NCI-H460 (cell line): ENCODE measurements at places on chromosomes 3 and 15. TPM values are rescaled to one million over a fixed set of nuclear protein-coding genes. Genes with fewer than 3 reads are reported as not detected.

DNA sequence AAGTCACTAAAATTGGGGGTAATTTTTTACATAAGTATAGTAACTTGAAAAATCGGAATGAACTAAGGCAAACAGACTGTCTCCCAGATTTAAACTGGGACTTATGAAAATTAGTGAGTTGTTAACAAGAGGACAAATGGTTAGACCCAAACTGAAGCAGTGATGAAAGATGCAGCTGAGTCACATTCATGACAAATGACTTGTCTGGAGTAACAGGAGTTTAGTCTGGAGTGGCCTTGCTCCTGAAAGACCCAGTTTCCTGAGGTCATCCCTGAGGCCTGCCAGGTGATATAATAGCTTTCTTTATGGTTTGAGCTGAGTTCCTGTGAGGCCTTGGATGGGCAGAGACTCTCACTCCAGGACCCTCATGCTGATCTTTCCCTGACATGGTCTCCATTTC lies 9.6 kb upstream of the CTDSPL start:
- DNase-seq, result no peak

DNA sequence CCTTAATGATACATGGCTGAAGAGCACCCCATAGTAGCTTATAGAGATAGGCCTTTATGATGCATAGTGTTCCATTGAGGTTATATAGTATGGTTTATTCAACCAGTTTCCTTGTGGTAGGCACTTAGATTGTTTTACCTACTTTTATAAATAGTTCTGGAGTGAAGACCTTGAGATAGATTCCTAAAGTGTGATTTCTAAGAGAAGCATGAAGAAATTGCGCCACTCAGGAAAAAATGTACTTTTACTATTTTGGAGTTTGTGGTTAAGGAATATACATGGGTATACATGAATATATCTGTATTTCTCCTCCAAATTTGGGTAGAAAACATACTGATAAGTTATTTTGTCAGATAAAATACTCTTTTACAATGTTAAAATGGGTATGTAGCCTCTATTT lies 70.5 kb downstream of the CHD2 start:
- DNase-seq, result no peak

GRCh38 chr3:126961191-126961790 lies 21.6 kb upstream of the PLXNA1 start:
- DNase-seq, result no peak

GRCh38 chr3:175456466-175456865 lies 597.3 kb downstream of the NAALADL2 start:
- no peak for DNase-seq

DNA sequence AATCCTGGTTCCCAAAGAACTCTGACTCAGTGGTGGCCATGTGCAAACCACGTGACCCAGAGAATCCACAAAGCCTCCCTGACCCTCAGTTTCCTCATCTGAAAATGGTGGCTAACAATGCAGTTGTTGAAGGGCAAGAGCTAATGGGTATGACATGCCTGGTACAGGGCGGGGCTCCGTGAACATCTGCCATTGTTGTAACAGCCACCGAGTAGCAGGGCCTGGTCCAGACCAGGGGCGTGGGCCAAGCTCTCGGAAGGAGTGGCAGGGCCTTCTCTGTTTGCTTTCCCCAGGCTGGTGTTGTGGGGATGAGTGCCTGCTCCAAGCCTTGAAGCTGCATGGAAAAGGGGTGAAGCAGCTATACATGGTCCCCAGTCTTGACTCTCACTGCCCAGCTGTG lies 13.4 kb downstream of the MAPKAPK3 start:
- DNase-seq, result no peak

DNA sequence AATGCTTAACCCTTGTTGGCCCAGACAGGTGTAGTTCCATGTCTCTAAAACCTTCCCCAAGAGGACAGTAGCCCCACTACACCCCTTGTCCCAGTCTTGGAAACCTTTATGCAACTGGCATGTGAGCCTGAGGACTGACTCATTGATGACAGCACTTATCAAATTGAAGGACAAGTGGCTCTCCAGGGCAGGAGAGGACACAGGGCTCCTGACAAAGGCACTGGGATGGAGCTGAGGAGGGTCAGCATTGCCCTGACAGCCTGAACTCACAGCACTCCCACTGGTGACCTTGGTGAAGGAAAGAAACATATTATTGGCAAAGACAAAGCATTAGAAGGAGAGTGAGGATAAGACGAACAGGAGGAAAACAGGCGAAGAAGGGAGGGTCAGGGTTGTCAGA lies 139.9 kb downstream of the EPHB1 start:
- no peak for DNase-seq

- DNase-seq, result no peak
Measured at GRCh38 chr15:75192307-75192706, 9.4 kb upstream of the C15orf39 start.

DNA sequence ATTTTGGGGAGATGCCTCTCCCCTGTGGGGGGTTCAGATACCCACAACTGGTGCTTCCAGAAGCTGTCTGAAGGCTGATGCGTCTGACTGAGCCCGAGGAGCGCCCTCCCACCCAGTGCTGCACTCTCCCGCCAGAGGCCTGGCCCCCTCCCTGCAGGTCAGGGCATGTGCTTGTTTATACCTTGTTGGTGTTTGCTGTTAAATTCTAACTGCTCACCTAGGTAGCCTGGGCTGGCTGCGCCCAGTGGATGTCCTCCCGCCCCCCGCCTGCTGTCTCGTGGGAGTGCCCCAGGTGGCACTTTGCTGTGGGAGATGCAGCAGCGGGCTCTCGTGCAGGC lies 12.9 kb downstream of the KLF13 start:
- no peak for DNase-seq

- DNase-seq, result no peak
Measured at GRCh38 chr15:59252137-59252536, 45.5 kb downstream of the LDHAL6B start.

- DNase-seq, result no peak
Measured at GRCh38 chr3:101144105-101144504, 150.9 kb upstream of the ABI3BP start.

DNA sequence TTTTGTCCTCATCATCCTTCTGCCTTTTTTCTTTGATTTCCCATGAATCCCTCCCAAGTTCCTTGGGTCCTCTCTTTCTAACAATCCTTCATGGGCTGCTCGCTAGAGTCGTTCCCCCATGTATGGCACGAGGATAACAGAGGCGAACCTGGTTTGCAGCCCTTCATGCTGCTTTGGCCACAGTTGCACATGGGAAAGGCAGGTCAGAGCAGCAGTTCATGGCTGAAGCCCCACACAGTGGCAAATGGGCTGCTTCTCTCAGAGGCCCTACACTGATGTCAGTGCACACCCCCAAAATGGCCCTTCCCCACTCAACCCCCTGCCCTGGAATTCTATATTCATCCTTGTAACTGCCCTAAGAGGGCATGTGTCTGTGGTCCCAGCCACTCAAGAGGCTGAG lies 335.4 kb upstream of the IGF1R start:
- no peak for DNase-seq

DNA sequence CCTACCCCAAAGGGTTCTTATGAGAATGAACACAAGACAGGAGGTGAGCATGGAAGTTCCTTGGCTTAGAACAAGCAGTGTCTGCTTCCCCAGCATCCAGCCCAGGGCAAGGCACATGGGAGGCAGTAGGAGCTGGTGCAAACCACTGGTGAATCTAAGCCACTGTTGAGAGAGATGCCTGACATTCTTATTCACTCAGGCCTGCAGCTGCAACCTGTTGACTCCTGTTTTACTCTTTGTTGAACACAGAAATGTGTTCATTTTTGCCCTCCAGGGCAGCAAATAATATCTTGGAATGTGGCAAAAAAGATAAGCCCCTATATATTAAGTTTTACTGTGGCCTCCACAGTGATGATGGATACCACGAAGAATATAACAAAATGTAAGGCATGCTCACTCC lies 8.9 kb upstream of the PAK6 start:
- no peak for DNase-seq

GRCh38 chr3:6326771-6327170 lies 534.1 kb upstream of the GRM7 start:
- no peak for DNase-seq

DNA sequence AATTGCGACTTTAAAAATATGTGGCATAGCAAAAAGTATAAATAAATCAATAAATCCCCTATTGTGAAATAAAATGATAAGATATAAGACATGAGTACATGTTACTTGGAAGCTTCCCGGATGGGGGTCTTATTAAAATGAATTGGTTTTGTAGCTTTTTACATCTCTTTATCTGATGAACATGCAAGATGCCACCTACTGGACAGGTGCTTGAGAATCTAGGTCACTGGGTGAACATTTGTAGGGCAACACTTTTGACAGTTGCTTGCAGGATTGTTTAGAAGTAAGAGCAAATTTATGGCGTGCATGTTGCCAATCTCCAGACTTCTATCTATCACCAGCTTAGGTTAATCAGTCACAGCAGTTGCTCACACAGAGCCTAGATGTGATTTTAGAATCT lies 362.7 kb upstream of the SUCLG2 start:
- DNase-seq, result no peak

- DNase-seq, result peak; percentile 5
Measured at GRCh38 chr3:36792342-36792741, 28.0 kb upstream of the DCLK3 start.

GRCh38 chr3:7760718-7761117 lies 740.9 kb upstream of the LMCD1 start:
- no peak for DNase-seq

- DNase-seq, result peak; percentile 76
Measured at GRCh38 chr3:151816091-151816604, 2.2 kb downstream of the AADAC start.

- DNase-seq, result no peak
Measured at GRCh38 chr3:140250945-140251344, 316.0 kb downstream of the CLSTN2 start.

- no peak for DNase-seq
Measured at GRCh38 chr15:33154351-33155166, 40.0 kb downstream of the FMN1 start.

GRCh38 chr3:153619268-153619667 lies 457.2 kb downstream of the RAP2B start:
- no peak for DNase-seq

GRCh38 chr15:58038426-58039078 lies 27.0 kb downstream of the ALDH1A2 start:
- DNase-seq, result no peak

- DNase-seq, result no peak
Measured at GRCh38 chr3:71395927-71396695, 187.4 kb downstream of the FOXP1 start.

- no peak for DNase-seq
Measured at GRCh38 chr3:195140816-195141793, 129.9 kb downstream of the XXYLT1 start.

GRCh38 chr3:88589138-88589537 lies 439.4 kb downstream of the C3orf38 start:
- DNase-seq, result no peak

GRCh38 chr3:188076176-188076575 lies 77.8 kb upstream of the LPP start:
- DNase-seq, result no peak

DNA sequence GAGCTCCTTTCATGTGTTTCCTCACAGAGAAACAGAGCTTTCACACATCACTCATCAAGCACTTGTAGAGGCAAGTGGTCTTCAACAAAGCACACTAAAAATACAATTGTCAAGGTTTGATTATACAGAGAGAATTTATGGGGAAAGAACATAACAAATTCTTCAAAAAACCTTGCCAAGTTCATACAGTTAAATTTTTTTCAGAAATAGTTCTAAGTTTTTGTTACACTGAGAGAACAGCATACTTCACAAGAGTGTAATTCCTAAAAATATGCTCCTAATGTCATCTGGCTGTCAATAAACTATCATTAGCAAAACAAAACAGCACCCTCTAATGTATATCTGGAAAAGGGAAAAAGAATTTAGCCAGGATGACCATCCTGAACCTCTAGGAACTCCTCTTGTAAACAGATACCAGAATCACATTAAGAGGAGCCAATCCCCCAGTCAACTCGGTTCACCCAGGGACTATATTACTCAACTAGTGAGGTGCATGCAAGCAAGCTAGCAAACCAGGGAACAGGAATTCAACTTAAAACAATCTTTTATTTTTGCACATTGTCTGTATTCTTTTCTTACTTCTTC lies 63.3 kb downstream of the RAD18 start:
- no peak for DNase-seq

The CACNA2D2 gene
- total RNA-seq, result 0.02 and 0.06 TPM in 2 replicates

The PCSK6 gene
- 20.2 and 22.4 TPM in 2 replicates for total RNA-seq

The PLCB2 gene
- 0.74 and 0.75 TPM in 2 replicates for total RNA-seq

The SYNPR gene
- not detected in 2 replicates for total RNA-seq

The AMIGO3 gene
- not detected in 2 replicates for total RNA-seq

The CTDSPL2 gene
- 49.7 and 51.8 TPM in 2 replicates for total RNA-seq

The FMN1 gene
- 0.89 and 1.4 TPM in 2 replicates for total RNA-seq

The C15orf61 gene
- 6.2 and 9.2 TPM in 2 replicates for total RNA-seq

The TLR9 gene
- total RNA-seq, result not detected in 2 replicates

The WDR93 gene
- 0.17 and 0.30 TPM in 2 replicates for total RNA-seq

The GLDN gene
- 4.6 and 4.9 TPM in 2 replicates for total RNA-seq

The IFRD2 gene
- 116 TPM in 2 replicates for total RNA-seq
